ENCODE measurements at places on chromosomes 1 and 21.

DNA sequence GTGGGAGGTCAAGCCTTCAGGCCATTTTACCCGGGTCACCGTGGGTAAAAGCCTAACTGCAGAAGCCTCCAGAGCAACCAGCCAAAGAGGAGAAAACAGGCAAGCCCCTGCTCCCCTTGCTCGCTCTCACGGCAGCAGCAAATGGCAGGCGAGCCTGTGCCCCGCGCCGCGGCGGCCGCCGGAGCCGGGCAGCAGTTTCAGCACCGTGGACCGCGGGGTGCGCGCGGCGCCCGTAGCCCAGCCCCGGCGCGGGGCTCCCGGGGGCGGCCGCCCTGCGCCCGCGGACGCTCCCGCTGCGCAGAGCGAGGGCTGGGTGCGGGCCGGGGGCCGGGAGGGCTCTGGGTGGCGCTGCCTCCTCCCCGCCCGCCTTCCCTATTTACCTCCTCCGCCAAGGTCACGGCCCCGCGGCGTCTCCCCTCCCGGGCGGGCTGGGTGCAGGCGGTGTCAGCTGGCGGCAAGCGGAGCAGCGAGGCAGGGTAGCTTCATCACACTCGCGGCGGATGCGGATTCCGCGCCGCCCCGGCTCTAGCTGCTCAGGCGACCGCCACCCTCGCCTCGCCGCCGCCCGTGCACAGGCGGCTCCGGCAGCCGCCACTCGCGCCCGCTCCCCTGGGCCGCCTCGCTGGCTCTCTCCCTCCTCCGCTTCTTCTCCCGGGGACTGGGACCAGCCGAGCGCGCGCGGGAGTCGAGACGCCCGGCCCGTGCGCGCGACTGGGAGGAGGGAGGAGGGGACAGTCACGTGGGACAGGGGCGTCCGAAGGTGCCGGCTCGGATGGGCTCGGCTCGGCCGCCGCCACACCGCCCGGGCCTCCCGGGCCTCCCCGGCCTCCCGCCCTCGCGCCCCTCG, at the start of gene RGS7:
RGS7 (minus strand) TSS at position 687 of the 847 bp plus-strand sequence.
- no peak for DNase-seq

GRCh38 chr1:74419611-74420010, 92.8 kb downstream of the LRRC53 start:
- no peak for DNase-seq

DNA sequence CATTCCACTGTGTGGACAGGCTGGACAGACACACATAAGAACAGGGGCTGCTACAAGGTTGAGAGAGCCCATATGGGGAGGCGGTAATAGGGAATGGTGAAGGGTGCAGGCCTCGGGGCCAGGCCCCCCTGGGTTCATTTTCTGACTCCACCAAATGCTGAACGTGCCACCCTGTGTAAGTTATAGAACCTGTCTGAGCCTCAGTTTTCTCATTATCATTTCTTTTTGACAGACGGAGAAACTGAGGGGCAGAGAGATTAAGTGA, 569.5 kb downstream of the PTPRU start:
- DNase-seq = no peak

GRCh38 chr1:58155418-58156123, 391.0 kb downstream of the OMA1 start:
- DNase-seq = no peak

GRCh38 chr1:60458111-60458510, 384.5 kb upstream of the C1orf87 start:
- DNase-seq = no peak

DNA sequence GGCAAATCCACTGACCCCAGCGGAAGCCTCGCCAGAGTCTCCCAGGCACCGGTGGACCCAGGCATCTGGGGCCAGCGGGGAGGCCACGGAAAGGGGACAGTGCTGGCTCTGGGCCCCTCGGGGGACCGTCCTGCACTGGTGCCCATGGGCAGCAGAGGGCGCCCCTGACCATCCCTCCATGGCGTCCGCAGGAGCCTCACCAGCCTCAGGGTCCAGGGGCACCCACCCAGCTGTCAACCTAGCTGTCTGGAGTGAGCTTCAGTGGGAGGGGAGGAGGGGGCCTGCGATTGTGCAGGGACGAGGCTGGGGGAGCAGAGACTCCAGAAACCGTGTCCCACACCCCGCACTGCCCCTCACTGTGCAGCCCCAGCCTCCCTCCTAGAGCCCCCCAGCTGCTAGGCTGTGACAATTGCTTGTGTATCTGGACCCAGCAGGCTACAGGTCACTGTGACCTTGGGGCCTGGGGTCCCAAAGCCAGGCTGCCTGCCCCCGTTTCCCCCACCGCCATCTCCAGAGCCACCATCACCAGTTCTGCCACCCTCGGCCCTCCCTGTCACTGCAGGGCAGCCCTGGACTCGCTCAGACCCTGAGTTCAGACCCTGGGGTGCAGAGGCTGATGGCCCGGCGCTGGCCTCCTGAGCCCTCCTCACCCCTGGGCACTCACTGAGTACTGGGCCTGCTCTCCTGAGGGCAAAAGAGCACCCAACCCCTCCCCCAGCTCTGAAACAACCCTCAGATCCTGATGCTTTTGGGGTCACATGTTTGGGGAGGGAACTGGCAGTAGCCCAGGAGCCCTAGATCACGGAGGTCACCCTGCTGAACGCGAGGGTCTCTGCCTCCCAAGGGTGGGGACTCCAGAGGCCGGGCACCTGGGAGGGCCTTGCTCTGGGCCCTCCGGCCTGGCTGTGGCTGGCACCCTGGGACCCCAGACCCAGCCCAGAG, 10.6 kb upstream of the COL6A1 start:
- no peak for DNase-seq

DNA sequence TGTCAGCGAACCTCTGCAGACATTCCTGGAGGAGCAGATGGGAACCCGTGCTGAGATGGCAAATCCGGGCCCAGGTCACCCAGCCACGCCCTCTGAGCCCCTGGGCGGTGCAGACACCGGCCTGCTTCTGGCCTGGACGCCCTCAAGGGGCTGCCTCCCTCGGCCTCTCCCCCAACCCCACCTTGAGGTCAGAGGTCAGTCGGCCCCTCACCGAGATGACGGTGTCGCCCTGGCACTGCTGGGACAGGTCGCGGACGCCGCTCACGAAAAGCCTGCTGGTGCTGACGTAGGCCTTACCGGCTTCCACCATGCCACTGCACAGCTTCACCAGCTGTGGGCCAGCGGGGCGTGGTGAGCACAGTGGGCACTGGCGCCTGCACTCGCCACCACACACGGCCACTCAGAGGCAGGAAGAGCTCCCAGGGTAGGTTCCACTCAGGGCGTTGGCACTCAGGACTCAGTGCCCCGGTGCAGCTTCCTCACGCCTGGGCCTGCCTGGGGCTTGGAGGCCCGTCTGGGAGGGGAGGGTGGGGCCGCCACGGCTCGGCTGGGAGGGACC, 4.7 kb downstream of the ACAP3 start:
- no peak for DNase-seq

GRCh38 chr1:94396356-94397010, 21.7 kb upstream of the ABCD3 start:
- no peak for DNase-seq

GRCh38 chr1:204074274-204075138, 1.6 kb downstream of the SOX13 start:
- DNase-seq = no peak

DNA sequence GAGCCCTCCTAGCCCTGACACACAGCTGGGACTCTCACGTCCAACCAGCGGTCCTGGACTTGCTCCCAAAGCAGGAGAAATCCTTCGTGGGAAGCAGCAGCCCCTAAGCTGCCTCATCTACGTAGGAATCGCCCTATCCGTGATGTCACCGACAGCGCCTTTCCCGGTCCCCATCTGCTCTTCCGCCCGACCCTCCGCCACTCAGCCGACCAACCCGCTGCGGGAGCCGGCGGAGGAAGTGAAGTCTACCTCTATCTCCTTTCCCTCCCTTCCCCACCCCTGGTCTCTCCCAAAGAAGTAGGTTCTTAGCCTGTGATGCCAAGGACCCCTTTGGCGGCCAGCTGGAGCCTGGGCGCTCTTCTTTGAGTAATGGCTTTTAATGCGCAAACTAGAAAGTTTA, 272.1 kb downstream of the FAM72C start:
- DNase-seq = no peak

DNA sequence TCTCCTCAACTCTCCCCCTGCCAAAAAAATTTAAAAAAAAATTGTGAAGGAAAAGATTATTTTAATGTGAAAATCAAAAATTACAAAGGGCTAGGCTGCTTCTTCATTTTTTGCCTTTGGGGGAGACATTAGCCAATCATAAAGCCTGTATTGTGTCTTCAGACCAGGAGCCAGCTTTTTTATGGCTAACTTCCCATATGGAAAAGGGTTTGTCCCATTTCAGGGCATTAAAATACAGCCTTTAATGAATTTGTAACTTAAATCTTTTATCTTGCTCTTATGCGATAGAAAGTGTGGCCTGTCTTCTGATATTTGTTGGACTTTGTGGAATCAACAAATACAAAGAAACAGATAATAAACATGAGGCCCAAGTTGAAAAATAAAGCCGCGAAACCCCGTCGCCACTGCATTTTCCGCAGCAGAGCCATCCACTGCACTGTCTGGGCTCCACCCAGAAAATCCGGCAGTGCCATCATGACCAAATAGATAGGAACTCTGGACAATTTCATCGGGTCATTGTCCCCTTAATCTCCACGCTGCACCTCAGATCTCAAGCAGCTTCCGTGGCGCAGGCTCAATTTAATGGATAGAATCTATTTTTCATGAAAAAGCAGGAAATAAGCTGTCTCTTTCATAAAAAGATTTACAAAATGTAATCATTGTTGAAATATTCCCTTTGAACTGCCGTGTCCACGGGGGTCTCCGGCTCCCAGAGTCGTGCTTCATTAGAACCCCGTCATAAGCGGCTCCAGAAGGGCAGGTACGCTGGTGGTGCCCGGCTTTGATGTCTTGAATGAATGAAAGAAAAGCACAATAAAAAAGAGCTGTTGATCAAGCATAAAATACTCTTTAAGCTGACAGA, 277.6 kb downstream of the TM2D1 start:
- DNase-seq = no peak
